CD8-positive, alpha-beta memory T cell (primary cell): ENCODE measurements at places on chromosomes 16 and 17. TPM values are rescaled to one million over a fixed set of nuclear protein-coding genes. Genes with fewer than 3 reads are reported as not detected.
A peak's percentile ranks its signal among the peaks of the same experiment; 100 is the strongest.

DNA sequence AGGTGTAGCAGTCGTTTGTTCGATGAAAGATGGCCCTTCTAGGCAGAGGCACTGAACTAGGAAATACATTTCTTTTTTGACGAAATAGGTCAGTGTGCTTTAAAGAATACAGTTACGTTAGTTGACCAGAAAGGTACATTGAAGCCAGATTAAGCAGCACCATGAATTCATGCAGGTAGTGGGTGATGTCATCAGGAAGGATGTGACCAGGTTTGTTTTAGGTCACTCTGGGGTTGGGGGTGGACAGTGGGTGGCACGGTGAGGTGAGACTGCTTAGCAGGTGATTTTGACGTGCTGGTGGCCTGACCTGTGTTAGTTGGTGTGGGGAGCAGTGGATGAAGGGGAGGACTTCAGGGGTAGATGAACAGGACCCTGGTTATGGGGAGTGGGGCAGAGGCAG is 3.6 kb downstream of the INO80E start:
- DNase-seq, result no peak

The FXR2 gene
- 45.9 TPM for total RNA-seq

- peak; percentile 45 for DNase-seq
These were observed 27.1 kb upstream of the IL21R start for GRCh38 chr16:27374804-27375425.

GRCh38 chr16:13421726-13422125 is 498.2 kb upstream of the ERCC4 start:
- DNase-seq, result no peak
